ENCODE measurements at places on chromosomes 2 and 18.
A peak's percentile ranks its signal among the peaks of the same experiment; 100 is the strongest.

DNA sequence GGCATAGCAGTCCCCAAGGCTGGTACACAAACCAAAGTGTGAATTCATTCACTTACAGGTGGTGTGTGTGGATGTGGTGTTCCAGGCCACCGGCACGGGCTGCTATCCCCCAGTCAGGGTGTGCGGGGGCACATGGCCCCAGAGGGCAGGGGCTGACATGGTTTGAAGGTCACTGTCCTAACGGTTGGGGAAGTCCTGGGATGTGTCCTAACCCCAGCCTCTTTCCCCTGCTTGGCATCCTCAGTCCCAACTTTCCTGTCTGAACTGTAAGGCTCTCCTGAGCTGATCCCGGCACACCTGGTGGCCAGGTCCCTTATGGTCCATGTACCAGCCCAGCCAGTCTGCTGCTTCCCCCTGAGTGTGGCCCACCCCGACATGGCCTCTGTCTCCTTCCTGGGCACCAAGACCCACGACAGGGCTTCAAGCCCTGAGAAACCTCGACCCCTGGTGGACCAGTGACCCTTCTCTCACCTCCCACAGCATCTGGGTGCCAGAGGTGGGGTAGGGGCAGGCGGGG, 2.4 kb upstream of the TMEM185B start:
- no peak for DNase-seq

GRCh38 chr2:240510513-240511210, 47.1 kb downstream of the ANKMY1 start:
- no peak for DNase-seq

DNA sequence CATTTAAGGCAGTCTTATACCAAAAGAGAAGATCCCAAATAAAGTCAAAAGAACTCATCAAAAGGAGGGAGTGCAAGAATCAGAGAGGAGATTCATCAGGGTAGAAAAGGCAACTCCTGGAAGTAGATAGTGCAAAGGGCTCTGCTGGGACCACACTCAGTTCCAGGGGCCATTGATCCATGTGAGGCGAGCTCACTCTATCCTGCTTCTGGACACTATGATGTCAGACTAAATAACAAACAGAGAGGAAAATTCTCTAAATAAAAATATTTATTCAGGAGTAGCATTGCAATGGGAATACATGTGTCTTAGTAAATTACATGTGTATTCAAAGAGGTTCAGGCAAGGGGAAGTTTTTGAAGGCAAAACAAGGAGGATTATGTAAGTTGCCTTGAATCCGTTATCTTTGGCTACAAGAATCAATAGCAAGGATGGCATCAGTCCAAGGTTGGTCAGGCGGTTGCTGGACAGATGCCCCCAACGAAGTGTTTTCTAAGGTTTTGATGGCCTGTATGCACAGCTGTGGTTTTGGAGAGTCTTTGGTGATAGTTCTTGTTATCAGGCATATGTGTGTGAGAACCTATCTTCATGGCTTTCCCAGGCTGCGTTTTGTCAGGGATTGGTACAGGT, 13.2 kb upstream of the SERPINB12 start:
- DNase-seq, result no peak

GRCh38 chr2:88857951-88858411, 166.5 kb downstream of the RPIA start:
- no peak for DNase-seq

DNA sequence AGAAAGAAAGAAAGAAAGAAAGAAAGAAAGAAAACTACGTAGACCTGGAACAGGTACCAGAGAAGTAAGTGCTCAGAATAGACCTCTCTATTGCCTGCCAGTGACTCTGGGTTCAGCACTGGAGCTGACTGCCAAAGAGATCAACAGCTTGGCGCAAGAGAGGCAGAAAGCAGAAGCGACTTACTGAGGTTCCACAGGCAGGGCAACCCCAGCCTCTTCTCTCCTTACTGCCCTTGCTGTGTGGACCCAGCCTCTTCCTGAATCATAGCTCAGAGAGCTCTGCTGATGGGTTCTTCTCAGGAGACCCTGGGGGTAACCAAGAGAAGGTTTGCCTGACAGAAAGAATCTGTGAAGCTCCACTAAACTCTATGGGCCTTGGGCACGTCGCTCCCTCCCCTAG, 7.1 kb downstream of the CAPN13 start:
- no peak for DNase-seq

GRCh38 chr2:18550433-18550832, 10.0 kb downstream of the RDH14 start:
- no peak for DNase-seq

DNA sequence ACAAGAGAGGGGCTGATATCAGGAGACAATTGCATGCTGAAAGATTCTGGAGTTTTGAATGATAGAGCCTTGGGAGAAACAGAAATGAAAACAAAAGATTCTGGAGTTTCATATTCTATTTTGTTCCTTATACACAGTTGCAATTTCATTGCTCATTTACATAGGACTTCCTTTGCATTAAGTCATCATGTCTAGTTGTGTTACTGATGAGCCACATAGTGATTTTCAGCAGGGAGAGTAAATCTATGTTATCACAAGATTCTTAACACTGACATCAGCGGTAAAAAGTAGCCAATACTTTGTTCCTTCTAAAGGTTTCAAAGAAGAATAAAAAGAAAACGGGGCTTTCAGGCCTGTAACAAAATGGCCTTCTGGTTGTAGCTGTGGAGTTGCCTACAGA, 7.1 kb downstream of the ADAM17 start:
- DNase-seq, result no peak

GRCh38 chr2:239548965-239549595, 148.3 kb upstream of the HDAC4 start:
- no peak for DNase-seq

GRCh38 chr2:24843330-24843860, 50.2 kb downstream of the CENPO start:
- no peak for DNase-seq

- DNase-seq, result no peak
Observed at GRCh38 chr2:119049968-119050704, 108.1 kb downstream of the MARCO start.

DNA sequence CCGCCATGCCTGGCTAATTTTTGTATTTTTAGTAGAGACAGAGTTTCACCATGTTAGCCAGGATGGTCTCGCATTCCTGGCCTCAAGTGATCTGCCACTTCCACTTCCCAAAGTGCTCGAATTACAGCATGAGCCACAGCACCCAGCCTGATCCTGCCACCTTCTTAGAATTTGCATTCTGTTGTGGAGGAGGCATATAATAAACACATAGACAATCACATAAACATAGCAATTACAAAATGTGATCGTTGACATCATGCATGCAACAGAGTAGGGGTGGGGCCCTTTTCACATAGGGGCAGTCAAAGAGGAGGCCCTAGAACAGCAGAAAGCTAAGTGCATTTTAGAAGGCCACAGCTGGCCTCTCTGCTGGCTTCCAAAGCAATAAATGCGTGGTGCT, 39.9 kb upstream of the TSPYL6 start:
- DNase-seq, result no peak

DNA sequence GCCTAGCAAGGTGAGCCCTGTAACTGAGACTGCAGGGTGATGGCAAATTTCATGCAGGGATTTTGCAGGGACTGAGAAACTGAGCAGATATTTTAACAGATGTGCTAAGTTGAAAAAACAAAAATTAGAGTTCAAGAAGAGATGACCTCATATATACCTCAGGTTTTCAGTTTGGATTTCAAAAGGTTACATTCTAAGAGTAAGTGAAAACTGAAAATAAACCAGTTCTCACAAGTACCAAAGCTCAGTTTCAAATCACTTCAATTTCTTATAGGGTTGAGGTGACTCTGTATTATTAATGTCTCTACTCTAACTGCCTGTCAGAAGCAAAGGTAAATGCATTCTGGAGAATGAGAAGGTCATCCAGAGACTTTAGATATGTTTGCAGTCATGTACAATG, 237.4 kb upstream of the VRK2 start:
- no peak for DNase-seq

DNA sequence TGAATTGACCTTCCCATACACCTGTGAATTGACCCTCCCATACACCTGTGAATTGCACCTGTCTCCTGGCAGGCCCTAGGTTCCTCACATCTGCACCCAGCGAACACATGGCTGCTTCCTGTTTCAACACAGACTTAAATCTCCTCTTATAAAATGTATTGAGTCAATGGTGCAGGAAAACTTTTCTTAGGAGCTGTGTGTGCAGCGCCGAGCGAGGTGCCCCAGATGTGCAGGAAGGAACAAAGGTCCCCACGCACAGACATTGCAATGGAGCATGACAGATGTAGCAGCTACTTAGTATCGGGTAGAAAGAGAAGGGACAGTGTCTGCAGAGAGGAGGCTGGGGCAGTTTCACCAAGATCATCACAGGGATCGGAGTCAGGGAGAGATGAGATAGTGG, 85.5 kb upstream of the PXDN start:
- no peak for DNase-seq

DNA sequence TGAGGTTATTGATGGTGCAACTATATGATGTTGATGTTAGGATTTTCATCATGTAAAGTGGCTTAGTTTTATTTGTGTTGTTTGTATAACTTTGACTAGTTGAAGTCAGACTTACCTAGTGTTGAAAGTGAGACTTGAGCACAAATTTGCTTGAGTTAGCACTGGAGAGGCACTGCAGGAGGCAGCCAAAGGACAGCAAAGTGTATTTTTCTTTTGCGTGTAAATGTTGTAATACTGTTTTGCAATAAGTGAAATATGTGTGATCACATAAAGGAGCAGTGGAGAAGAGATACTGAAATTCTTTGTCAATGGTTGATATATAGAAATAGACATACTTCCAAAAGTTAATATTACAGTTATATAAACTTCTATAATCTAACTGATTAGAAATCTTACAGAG, 332.0 kb upstream of the RAB12 start:
- DNase-seq, result no peak

- peak; percentile 23 for DNase-seq
Observed at GRCh38 chr2:7539760-7540159, 622.5 kb downstream of the RNF144A start.

DNA sequence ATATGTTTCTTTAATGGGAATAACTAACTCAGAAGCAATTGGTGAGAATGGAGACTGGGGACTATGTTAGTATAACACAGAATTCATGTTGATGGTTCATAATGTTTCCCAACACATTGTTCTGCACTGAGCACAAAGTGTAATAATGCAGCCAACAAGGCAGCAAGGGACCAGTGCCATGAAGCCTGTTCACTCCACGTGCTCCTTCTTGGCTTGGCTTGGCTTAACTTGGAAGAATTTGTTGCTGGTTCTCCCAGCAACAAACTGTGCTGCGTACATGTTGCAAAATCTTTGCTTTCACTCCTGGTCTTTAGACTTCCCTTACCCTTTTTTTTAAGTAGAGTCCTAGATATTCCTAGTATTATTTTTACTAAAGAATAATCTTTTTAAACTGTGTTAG, 129.7 kb downstream of the MAP3K20 start:
- no peak for DNase-seq

GRCh38 chr2:3876685-3877084, 173.3 kb downstream of the DCDC2C start:
- DNase-seq, result no peak

DNA sequence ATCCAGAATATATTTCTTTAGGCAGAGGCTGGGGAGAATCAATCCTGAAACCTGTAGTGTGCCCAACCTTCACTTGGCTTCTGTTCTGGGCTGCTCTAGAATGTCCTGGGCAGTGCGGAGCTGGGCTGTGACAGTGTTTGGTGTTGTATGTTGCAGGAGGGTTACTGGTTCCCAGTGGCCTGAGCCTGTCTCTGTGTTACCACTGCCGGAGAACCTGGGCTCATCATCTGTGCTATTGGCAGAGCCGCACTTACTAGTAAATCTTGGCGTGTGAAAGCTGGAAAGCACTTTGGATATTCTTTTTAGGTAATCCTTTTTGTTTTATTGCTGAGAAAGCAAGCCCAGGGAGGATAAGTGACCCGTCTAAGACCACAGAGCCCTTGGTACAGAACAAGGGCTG, 412.9 kb downstream of the SLC4A3 start:
- DNase-seq, result no peak
